COR-L47 (cell line): ENCODE measurements at places on chromosomes 5 and 9.

- peak; percentile 90 for DNase-seq
These were observed 72.8 kb downstream of the MED27 start for GRCh38 chr9:132006677-132007370.

GRCh38 chr5:34627794-34628193 lies 28.3 kb upstream of the RAI14 start:
- no peak for DNase-seq

GRCh38 chr5:56522960-56523359 lies 289.8 kb upstream of the ANKRD55 start:
- DNase-seq: no peak

- no peak for DNase-seq
These were observed 108.2 kb downstream of the MPDZ start for GRCh38 chr9:13171261-13171660.

GRCh38 chr5:145936401-145937131 lies at the start of gene SH3RF2:
Gene SH3RF2 (plus strand): TSS chr5:145936578. CDS start chr5:145937929, 1,351 bp downstream.
- DNase-seq: no peak

DNA sequence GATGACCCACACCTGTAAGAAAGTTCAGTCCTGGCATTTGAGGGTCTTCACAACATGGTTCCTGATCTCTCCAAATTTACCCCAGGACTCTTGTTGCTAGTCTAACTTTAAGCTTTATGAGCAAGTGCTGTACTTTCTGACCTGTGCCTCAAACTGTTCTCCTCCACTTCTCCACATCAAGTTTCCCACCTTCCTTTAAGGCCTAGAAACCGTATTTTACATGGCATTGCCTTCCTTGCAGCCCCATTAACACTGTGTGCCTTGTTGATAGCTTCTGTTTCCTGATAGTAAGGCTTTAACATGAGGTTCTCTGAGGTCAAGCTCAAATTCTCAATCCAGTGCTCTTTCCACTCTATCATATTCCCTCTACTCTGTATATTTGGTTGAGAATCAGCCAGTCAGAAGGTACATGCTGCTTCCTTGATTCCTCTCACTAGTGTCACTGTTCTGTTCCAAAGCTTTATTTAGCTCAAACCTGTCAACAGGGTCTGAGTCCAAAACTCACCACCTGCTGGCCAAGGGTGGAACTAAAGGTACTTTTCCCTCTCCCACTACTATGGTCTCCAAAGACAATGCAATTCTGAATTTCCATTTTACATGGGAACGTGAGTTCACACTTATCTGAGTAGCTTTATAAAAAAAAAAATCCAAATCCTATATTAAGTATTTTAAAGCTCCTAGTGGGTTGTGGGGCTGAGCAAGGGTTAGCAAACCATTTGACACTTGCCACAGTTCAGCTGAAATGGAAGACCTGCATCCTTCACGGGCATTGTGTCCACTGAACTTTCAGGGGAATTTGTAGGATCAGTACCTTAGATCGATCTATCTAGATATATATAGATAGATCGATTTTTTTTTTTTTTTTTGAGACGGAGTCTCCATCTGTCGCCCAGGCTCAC lies 21.1 kb downstream of the VCP start:
- peak; percentile 45 for DNase-seq

DNA sequence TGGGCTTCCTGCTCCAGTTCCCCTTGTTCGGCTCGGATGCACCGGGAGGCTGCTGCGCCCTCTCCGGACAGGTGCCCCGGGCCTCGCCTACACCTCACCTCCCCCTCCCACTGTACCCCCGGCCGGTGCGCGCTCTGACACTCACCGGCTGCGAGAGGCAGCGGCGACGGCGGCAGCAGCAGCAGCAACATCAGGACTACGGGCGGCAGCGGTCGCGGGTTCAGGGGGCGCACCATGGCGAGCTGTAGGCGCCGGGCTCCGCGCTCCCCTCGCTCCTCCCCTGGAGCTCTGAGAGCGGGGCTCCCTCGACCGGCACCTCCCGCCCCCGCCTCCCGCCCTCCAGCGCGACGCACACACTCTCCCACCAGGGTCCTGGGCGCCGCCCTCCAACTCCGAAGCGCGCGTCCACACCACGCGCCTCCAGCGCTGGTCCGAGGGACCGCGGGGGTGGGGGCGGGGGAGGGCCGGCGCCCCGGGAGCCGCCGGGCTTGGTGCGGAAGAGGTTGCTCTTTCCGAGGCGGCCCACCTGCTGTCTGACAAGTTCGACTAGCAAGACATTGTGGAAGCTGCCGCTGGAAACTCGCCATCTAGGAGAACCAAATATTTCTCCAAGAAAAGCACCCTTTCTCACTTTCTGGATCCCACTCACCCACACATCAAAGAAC lies at the start of gene GFRA3:
Gene GFRA3, minus strand, starts transcription at position 433 of the 665 bp plus-strand sequence. Its CDS starts 197 bp downstream, at position 236.
- no peak for DNase-seq

DNA sequence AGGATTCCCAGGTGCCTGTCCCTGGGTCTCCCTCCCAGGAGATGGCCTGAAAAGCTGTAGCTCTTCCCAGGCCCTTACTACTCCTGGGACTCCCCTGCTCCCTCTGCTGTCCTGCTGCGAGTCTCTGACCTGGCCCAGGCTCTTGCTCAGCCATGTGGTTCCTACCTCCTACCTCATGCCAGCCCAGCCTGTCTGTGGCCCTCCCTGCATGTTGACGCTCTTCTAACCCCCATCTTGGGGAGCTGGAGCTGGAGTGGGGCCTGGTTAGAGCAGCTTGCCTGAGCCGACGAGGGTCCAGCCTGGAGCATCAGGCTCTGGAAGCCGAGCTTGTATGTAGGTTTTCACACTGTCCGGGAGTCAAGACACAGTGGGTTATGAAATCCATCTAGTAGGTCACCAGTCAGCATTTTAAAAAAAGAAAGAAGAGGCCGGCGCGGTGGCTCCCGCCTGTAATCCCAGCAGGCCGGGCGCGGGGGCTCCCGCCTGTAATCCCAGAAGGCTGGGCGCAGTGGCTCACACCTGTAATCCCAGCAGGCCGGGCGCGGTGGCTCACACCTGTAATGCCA lies 244.4 kb downstream of the FANCC start:
- no peak for DNase-seq

- DNase-seq: no peak
These were observed 3.1 kb upstream of the NUDT12 start for GRCh38 chr5:103565719-103566118.

- DNase-seq: no peak
These were observed 4.9 kb downstream of the IRX2 start for GRCh38 chr5:2746561-2747032.

- DNase-seq: peak; percentile 61
These were observed 25.8 kb upstream of the FRRS1L start for GRCh38 chr9:109192732-109193361.

GRCh38 chr5:87946271-87946670 lies 322.4 kb downstream of the TMEM161B start:
- DNase-seq: no peak

DNA sequence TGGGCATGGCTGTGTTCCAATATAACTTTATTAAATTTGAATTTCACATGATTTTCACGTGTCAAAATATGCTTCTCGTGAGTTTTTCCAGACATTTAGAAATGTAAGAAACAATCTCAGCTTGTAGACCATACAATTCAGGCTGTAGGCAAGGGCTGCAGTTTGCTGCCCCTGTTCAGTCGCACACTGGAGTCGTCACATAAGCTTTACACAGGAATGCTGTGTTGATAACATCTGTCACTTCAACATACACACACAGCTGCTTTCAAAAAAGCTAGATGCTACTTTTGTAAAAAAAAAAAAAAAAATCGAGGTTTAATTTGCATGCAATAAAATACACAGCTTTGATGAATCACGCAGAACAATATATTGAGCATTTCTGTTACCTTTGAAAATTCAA lies 77.9 kb downstream of the MYO10 start:
- no peak for DNase-seq

DNA sequence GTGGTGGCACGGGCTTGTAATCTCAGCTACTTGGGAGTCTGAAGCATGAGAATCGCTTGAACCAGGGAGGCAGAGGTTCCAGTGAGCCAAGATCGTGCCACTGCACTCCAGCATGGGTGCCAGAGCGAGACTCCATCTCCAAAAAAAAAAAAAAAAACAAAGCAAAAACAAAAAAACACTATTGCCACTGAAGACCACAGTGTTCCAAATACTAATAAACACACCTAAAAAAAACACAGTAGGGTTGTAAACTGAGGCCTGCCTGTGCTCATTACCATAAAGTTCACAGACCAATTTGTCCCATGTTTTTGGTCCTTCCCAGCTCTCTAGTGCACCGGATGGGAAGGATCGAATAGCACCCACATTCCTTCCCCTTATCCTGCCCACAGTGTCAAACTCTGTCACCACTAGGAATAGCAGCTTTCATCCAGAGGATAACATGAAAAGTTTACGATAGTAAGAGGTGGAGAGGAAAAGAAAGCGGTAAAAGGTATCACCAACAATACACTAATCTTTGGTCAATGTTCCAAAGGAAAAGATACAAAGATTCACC lies 49.2 kb downstream of the MYO10 start:
- DNase-seq: no peak

DNA sequence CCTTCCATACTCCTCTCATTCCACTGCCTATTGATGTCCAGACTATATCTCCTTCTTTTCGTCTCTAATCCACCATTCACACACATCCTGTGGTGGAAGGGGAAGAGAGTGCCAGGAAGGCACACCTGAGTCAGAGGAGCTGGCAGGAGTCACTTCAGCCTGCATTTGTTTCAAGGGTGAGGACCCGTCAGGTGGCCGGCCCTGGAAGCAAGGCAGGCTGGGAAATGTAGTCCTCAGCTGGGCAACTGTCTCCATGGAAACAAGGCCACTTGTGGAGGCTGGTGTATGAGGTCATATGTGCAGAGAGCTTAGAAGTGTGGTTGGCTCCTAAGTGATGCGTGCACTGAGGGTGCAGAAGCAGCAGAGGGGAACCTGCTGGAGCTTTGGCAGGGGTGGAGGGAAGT lies 278.4 kb downstream of the NSG2 start:
- DNase-seq: peak; percentile 68

DNA sequence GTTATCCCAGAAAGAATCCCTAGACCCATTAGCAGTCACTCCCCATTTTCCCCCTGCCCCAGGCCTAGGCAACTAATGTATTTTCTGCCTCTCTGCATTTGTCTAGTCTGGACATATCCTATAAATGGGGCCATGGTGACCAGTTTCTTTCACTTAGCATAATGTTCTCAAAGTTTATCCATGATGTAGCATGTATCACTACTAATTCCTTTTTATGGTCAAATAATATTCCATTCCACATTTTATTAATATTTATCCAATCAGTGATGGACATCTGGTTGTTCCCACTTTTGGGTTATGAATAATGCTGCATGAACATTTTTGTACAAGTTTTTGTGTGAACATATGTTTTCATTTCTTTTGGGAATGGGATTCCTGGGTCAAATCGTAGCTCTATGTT lies 1.5 kb downstream of the FCHO2 start:
- DNase-seq: no peak

- DNase-seq: no peak
These were observed 37.6 kb downstream of the NACC2 start for GRCh38 chr9:136057236-136058081.

GRCh38 chr5:134145041-134145757 lies 30.7 kb downstream of the TCF7 start:
- no peak for DNase-seq
